ENCODE measurements at places on chromosomes 6 and 20.

DNA sequence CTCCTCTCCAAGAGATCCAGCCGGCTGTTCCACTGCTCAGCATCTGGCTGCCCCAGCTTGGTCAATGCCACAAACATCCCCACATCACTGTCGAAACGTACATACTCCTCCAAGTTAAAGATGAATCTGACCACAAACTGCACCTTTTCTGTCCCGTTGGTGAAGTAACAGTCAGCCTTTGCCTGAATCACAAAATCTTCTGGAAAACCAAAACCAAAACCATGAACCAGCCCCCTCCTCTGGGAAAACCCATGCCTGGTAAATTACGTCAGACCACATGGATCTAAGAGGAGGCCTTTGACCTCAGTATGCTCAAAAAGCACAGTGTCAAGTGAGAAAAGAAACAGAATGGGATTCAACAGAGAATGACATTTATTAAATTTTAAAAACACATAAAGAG, 1.7 kb downstream of the HLA-DOB start:
- no peak for DNase-seq

DNA sequence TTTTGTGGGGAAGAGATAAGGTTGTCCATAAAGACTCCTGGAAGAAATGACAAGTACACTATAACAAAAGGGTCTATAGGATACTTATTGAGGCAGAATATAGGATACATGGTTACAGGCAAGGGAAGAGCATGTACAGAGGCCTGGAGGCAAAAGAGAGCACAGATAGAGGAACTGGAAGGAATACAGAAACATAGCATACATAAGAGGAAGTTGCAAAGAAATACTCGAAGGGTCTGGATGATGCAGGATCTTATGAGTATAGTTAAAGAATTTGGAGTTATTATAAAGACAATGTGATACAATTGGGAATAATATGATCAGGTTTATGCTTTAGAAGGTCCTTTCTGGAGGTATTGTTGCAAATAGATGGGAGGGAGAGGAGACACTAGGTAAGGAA, 592.7 kb upstream of the POU3F2 start:
- DNase-seq = no peak

DNA sequence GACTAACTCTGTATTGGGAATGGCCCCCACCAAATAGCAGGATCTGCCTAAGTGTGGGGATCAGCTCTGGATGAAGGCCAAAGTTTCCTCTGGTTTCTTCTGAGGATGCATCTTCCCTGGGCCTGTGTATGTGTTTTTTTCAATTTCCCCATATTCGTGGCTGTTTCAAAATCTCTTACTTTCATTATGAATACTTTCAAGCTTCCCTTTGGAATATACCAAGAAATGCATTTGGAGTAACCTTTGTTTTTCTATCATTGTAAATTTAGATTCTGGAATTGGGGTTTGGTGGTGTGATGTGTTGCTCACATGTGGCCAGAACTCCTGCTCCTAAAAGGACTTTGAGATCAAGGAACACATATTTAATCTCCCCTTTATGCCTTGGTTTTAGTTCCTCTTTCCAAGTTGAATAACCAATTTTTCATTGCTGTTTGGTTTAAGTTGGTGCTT, 8.4 kb downstream of the ENTPD6 start:
- DNase-seq = no peak

GRCh38 chr6:44257753-44258324, 511 bp upstream of the SLC35B2 start:
- no peak for DNase-seq

DNA sequence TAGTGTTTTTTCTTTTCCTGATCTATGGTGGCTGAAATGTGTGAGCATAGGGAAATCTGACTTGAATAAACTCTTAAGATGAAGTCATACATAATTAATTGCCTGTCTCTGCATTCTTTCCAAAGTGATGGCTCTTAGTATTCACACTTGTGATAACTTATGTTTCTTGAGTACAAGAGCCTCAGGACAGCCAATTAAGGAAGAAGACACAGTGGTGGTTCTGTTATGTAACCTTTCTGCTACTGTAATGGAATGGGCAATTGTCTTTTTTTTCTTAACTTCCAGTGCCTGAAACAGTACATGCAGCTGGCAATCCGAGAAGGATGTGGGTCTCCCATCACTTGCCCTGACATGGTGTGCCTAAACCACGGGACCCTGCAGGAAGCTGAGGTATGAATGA, 40.1 kb downstream of the RNF144B start:
- DNase-seq = no peak

- DNase-seq = no peak
These were observed 166.6 kb downstream of the SASH1 start for GRCh38 chr6:148509119-148509799.

- no peak for DNase-seq
These were observed 38.8 kb downstream of the MRS2 start for GRCh38 chr6:24441599-24441904.

DNA sequence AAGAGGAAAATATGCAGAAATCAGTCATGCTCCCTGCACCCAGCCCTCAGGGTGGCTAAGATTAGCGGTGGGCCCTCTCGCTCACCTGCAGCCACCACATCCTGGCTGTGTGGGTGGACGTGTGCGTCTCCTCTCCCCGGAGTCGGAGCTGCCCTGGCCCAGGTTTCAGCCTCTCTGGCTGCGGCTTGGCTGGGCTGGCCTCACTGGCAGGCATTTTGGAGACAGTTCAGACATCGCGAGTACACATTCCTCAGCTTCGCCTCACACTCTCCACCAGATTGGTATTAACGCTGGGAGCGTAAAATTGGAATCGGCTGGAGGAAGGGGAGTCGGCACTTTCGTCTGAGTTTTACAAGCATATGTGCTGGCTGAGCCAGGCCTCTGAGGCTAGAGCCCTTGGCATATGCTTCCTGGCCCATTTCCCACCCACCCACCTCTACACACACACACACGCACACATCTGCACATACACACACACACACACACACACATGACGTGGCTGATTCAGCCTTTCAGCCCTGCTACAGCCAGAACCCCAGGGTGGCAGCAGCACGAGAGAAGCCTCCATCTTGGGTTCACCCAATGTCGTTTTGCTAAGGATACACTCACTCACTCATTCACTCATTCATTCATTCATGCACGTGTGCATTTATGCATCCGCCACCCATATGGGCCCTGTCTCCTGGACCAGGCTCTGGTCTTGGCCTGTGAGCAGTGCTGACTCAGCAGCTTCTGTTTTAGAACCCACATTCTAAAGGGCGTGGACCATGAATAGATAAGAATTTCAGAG, 42.9 kb downstream of the BCAS4 start:
- no peak for DNase-seq

GRCh38 chr6:25640446-25640845, 11.6 kb upstream of the SCGN start:
- no peak for DNase-seq

- DNase-seq = no peak
These were observed 3.3 kb upstream of the BIRC7 start for GRCh38 chr20:63232235-63233060.

- DNase-seq = no peak
These were observed 239.8 kb upstream of the SULF2 start for GRCh38 chr20:48025051-48025515.

DNA sequence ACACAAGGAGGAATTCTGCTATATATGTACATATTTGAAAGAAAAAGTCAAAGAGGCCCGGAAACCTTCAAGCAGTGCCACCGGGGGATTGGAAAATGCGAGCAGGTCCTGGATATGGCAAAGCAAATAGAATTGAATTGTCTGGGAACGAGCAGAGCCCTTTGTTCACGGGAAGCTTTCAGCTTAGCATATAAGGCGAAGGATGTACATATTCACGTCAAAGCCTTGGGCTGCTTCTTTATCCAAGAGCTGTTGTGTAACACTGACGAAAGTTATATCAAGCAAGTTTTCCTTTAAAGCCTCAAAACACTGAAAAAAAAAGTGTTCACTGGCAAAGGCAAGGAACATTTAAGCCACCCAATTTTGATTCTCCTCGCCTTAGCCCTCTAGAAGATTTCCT, 171.0 kb downstream of the GPX5 start:
- DNase-seq = no peak

DNA sequence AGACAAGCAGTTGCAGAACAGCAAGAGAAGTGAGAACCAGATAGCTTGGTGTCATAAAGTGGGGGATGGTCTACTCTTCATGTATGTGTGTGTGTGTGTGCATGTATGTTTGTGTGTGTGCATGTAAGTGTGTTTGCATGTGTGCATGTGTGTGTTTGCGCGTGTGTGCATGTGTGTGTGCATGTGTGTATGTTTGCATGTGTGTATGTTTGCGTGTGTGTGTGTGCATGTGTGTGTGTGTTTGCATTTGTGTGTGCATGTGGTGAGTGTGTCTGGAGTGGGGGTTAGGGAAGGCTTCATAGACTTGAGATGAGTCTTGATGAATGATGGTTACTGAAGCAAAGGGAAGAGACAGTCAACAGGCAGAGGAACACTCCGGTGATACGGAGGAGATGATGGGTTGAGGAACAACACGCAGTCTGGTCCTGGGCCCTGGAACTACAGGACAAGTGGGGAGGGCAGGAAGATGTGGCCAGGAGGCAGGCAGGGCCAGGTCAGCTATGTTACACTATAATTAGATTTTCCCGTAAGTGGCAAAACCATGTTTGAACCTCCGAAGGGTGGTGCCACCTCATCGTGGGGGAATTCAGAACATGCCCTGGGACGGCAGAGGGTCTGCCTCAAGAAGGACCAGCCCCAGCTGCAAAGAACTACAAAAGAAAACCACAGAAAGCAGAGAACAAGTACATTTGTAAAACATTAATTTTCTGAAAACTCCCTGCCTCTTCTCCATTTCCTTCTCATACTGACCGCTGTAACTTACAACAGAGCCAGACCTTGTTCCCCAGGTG, 38.7 kb upstream of the PDE10A start:
- no peak for DNase-seq
